Aorta (tissue), 5 donors: ENCODE measurements at places on chromosomes 7 and 10. TPM values are rescaled to one million over a fixed set of nuclear protein-coding genes. Genes with fewer than 3 reads are reported as not detected.

KCND2 gene
- 4.2 TPM for total RNA-seq

- DNase-seq = peak; percentile 32
Observed at GRCh38 chr10:79349766-79350406, 2.6 kb downstream of the PPIF start.

DNA sequence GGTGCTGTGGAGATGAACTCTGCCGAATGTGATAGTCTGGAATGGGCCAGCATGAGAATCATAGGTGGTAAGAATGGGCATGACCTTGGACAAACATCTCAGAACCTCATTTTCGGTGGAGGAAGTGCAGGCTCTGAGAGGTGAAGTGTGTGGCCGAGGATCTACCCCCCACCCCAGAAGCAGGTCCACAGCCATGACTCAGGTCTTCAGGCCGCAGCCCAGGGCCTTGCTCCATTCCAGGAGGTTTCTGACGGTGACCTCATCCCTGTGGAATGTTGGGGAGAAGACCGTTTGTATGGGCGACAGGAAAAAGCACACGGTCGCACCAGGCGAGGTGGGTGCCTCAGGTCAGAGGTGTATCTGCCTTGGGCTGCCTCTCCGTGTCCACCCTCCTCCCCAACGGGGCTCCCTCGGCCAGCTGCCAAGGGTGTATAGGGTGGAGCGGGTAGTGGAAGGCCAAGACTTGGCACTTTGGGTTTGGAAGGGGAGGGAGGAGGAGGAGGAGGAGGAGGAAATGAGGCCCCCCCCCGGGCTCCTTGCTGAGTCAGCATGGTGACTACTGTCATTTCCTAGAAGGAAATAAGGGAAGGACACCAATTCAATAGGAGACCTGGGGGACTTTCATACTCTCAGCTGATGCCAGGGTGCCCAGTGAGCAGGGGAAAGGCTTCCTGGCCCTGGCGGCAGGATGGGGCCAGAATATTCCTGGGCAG is 168.0 kb upstream of the RHEB start:
- DNase-seq = peak; percentile 91

DNA sequence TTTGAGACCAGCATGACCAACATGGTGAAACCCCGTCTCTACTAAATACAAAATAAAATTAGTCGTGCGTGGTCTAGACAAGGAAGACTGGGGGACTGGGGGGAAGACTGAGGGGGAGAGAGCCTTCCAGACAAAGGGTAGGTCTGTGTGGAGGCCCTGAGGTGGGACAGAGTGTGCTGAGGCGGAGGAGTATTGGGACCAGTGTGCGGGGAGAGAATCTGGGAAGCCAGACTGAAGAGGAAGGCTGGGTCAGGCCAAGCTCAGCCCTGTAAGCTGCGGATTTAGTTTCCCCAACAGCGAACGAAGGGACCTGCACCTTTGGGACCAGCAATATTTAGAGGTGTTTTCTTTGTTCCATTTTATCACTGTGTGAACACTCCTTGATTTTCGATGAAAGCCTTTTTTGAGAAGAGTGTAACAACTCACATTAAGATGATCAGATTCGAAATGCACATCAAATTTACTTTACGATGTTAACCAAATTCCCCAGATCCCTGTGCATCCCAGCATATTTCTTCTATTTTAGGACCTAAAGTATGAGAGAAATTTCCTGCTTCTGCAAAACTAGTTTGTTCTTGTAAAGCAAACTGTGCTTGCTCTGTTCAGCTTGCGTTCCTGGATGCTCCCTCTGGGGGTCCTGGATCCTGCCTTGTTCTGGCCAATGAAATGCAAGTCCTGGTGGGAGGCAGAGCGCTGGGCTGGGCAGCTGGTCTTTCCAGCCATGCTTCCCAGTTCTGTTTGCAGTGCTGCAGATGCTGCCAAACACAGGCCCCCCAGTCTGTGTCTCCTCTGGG is 39.4 kb downstream of the PLAU start:
- DNase-seq = no peak

DNA sequence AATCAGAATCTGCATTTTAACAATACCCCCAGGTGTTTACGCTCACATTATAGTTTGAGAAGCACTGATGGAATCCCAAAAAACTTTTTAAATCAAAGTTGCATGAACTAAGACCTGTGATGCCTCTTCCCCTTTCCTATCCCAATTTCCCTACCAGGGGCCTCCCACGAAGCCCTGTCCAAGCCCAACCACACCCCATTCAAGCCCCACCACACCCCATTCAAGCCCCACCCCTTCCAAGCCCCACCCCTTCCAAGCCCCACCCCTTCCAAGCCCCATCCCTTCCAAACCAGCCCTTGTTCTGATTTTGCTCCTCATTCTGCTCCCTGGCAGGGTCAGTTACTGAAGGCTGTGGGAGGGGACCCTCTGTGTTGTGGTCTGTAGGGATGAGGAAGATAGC is 9.8 kb upstream of the AQP1 start:
- DNase-seq = no peak

GRCh38 chr7:24967696-24968095 is 12.3 kb downstream of the OSBPL3 start:
- no peak for DNase-seq

DNA sequence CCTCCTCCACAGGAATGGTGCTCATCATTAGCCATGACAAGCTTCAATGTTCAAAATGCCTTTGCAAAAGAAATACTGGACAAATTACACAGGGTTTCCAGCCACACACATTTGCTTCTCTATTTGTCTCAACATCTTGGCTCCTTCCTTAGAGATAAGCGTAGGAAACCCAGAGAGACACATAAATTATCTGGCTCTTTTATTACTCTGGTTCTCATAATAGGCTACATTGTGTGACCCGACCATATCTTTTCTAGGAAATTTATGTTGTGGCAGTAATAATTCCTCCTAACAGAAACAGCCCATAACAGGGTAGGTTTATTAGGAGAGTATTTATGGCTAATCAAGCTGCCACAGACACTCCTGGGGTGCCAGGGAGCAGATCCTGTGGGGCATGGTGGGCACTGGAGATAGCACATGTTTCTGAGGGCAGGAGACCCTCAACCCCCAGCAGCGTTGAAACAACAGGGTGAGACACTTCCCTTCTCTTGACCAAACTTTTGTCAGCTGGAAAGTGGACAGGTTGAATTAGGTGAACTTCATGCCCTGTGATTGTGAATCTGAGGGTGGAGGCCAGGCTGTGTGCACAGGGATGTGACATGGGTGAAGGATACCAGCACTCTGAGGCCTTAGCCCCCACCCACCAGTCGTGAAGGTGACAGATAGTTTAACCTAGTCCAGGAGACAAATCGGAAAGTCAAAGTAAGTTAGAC is 295.9 kb upstream of the ZNF32 start:
- no peak for DNase-seq

TLX1 gene
- not detected for total RNA-seq

- DNase-seq = peak; percentile 71
Observed at GRCh38 chr7:630111-630511, 96.4 kb upstream of the DNAAF5 start.

FFAR4 gene
- 0.12 TPM for total RNA-seq

INHBA gene
- 73.3 TPM for total RNA-seq

DNA sequence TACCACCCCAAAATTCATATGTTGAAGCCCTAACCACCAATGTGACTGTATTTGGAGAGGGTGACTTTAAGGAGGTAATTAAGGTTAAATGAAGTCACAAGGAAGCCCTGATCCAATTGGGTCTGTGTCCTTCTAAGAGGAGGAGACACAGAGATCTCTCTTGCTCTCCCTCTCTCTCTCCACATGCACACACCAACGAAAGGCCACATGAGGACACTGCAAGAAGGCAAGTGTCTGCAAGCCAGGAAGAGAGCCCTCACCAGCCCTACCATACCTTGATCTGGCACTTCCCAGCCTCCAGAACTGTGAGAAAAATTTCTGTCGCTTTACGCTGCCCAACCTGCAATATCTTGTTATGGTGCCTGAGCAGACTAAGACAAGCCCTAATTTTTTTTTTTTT is 56.0 kb upstream of the NEBL start:
- no peak for DNase-seq

GRCh38 chr7:45237788-45238461 is 80.3 kb downstream of the RAMP3 start:
- DNase-seq = no peak

DNA sequence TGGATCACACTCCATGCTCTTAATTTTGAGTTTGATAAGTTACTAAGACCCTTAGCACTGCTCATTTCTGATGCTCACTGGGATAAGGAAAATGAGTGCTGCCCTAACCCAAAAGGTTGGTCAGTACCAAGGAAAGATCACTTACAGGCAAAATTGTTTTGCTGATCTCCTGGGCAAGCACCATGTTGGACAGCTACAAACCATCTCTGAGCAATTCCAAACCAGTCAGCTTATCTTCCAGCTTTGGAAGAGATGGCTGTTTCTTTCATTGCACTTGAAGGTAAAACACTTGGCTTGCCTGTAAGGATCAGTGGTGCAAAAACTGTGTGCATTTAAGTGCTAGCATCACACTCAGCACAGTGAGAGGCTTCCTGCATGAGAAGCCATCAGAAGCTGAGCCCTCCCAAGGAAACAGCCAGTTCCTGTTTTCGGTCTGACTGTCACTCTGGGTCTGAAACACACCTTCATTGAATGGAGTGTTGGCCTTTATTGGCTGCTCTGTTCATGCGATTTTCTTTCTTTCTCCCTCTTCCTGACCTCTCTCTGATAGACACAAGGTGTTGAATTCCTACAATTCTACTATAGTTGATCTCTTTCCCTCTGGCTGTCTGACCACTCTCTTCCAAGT is 126.4 kb upstream of the GHITM start:
- DNase-seq = no peak

GSTK1 gene
- total RNA-seq = 75.6 TPM

- DNase-seq = no peak
Observed at GRCh38 chr10:95518455-95519452, 42.4 kb downstream of the SORBS1 start.

- DNase-seq = no peak
Observed at GRCh38 chr7:2824678-2825461, 19.2 kb downstream of the GNA12 start.
